ENCODE measurements at places on chromosomes 3 and 15.

- no peak for DNase-seq
These were observed 19.3 kb downstream of the SFMBT1 start for GRCh38 chr3:53026382-53027162.

DNA sequence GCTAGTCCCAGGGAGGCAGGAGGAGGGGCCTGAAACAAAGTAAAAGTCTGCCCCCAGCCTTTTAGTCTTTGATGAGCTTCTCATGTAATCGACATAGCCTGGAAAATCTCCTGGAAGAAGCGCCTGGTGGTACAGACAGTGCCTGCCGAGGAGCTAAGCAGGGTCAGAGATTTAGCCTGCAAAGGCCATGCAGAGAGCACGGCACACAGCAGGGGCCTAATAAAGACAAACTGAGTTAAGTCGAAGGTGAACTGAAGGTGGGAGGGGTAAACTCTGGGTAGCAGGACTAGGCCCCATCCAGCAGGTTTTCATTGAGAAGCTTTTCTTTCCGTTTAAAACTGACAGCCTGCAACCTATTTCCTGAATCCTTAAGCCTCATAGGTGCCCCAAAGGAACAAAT, 115.5 kb upstream of the ABHD17C start:
- no peak for DNase-seq

DNA sequence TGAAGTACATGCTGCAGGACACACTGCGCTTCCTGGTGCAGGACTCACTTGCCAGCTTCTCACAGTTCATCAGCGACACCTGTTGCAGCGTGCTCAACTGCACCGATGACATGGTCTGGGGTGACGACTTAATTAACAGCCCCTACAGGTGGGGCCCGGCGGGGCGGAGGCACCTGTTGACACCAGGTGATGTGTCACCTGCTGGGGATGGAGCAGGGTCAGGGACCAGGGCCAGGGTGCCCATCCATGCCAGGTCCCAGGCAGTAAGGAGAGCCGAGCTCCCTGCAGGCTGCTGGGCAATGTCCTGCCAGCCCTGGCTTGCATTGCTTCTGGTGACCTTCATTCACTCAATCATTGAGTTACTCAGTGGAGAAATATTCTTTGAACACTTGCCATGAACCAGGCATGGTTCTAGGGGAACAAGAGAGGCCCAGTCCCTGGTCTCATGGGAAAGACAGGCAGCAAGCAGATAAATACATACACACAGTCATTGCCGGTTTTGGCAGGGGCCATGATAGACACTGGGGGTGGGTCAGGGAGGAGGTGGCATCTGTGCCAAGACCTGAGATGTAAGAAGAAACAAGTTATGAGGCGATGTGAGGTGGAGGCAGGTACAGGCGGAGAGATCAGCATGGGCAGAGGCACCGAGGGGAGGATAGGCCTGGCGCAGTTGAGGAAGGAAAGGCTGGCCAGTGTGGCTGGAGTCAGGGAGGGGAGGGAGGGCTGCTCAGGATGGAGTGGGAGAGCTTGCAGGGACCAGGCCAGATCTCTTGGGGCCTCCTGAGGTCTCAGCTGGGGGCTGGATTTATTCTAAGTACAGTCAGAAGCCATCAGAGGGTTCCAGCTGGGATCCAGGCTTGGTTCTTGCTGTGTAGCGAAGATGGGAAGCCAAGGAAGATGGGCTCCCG, 30.8 kb downstream of the DNAH1 start:
- no peak for DNase-seq

DNA sequence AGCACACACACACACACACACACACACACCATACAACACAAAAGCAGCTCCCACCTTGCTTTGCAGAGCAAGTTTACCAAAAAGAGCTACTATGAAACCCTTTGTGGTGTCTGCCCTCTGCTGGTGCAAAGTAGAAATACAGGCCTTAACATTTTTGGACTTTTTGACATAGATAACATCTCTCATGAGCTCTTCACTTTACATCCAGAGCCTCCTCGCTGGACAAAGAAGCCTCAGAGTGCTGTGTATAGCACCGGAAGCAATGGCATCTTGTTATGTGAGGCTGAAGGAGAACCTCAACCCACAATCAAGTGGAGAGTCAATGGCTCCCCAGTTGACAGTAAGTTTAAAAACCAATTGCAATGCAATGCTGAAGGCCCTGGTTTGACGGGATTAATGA, 157.9 kb downstream of the CHL1 start:
- DNase-seq, result peak; percentile 30

DNA sequence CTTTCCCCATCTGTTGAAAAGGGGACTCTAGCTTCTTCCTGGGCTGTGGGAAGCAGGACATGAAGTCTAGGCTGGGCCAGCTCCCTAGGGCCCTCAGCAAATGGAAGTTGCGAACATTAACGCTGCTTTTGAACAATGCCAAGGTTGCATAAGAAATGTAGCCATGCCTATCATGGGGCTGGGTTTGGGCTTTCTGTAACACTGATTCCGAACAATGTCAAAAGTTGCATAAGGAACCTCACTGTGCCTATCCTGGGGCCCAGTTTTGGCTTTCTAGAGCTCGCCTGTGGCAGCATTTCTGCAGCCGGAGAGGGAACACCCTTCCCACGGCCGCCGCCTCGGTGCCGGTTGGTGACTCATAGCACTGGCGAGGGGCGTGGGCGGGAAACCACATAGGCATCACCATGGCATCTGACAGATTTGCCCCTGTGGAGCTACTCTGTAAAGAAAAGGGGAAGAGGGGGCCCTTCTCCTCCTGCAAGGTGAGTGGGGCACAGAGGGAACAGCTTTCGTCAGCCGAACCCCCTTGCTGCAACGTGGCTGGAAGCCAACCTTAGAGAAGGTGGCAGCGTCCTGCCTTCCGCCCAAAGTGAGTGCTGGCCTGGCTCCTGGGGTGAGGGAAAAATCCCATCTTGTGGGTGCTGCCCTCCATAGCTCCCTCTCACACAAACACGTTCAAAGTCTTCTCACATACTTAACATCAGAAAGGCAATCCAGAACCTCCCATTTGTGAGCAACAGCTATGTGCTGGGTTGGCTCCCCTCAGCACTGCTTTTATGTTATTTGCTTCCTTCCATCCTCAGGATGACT, 46.6 kb upstream of the ATP2B2 start:
- no peak for DNase-seq

GRCh38 chr3:167361306-167361705, 18.8 kb downstream of the ZBBX start:
- no peak for DNase-seq

DNA sequence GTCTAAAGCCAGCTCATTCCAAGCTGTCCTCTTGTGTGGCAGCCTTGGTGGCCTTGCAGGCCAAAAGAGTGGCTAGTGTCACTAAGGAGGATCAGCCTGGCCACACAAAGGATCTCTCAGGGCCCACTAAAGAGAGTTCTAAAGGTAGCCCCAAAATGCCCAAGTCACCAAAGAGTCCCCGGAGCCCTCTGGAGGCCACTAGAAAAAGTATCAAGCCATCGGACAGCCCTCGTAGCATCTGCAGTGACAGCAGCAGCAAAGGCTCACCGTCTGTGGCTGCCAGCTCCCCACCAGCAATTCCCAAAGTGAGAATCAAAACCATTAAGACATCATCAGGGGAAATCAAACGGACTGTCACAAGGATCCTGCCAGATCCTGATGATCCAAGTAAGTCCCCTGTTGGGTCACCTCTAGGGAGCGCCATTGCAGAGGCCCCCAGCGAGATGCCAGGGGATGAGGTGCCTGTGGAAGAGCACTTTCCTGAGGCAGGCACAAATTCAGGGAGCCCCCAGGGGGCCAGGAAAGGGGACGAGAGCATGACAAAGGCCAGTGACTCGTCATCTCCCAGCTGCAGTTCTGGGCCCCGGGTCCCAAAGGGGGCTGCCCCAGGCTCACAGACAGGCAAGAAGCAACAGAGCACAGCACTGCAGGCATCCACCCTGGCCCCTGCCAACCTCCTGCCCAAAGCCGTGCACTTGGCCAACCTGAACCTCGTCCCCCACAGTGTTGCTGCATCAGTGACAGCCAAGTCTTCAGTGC, 33.5 kb upstream of the ALPK3 start:
- DNase-seq, result no peak

DNA sequence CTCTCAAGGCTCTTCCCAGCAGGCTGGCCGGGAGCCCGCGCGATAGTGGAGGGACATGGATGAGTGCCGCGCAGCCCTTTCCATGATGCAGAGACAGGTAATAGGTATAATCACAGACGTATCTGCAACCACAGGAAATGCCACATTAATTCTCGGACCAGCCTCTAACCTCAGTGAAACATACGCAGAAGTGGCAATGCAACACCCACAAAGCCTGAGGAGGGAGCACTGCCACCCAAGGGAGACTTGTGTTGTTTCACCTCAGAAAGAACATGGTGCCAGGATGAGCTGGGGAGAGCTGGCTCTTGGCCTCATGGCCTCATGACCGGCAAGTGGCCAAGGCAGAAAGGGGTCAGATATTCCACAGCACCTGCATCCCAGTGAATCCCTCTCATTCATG, 39.0 kb downstream of the PGPEP1L start:
- no peak for DNase-seq

GRCh38 chr3:29914861-29915524, 634.1 kb downstream of the RBMS3 start:
- no peak for DNase-seq

- DNase-seq, result no peak
These were observed 992.1 kb downstream of the EPHA3 start for GRCh38 chr3:90099493-90099892.
